Activated CD8-positive, alpha-beta memory T cell treated with anti-CD3 and anti-CD28 coated beads, Interleukin-2, amount 10 ng/mL, durations not matched to agents 7 days and 5 days (primary cell): ENCODE measurements at places on chromosomes 5 and 9. TPM values are rescaled to one million over a fixed set of nuclear protein-coding genes. Genes with fewer than 3 reads are reported as not detected.

Gene PCDHGB3
- total RNA-seq, result 0.09 TPM

Gene RABGAP1
- total RNA-seq, result 24.2 TPM

Gene LCN1
- not detected for total RNA-seq

Gene ARHGEF28
- not detected for total RNA-seq

Gene FOXD4L4
- total RNA-seq, result 0.09 TPM

Gene AK1
- total RNA-seq, result 34.3 TPM

Gene GABRA6
- not detected for total RNA-seq

Gene DMRT2
- total RNA-seq, result not detected

Gene PCDHGA5
- total RNA-seq, result 0.12 TPM

Gene PSAT1
- total RNA-seq, result 72.8 TPM

Gene DND1
- total RNA-seq, result 2.8 TPM

Gene WHRN
- 6.5 TPM for total RNA-seq

Gene SLC1A3
- not detected for total RNA-seq
